ENCODE measurements at places on chromosomes 5 and 9. TPM values are rescaled to one million over a fixed set of nuclear protein-coding genes. Genes with fewer than 3 reads are reported as not detected.

DNA sequence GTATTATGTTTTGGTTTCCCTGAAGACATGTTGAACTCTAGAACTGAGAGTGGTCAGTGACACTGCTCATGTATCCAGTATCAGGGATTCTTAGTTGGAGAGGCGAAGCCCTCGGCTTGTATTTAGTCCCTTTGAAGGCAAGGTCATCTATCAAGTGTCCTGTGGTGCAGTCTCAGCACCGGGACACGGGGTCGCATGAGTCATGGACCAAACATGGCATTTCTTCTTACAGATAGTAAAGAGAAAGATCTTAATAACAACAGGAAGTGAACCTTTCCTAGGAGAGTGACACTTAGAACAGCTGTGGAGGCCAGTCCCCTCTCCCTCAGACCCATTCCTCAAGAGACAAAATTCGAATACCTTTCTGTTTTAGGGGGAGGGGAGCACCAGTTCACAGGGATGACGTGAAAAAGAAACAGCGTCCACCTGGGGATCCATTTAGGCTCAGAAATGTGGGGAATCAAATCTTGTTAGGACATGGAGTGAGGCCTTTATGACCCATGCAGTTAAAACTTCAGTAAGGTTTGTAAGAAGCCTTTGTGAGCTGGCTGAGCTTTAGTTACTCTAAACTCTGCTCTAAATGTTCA lies 86.5 kb downstream of the ADGRV1 start:
- no peak for DNase-seq
- H3K27ac ChIP-seq: no peak overlapping the region
- H3K4me3 ChIP-seq: no peak overlapping the region
- H3K36me3 ChIP-seq: no peaks in the 10 kb centered on the region
- H3K4me1 ChIP-seq: no peaks in the 10 kb centered on the region

DNA sequence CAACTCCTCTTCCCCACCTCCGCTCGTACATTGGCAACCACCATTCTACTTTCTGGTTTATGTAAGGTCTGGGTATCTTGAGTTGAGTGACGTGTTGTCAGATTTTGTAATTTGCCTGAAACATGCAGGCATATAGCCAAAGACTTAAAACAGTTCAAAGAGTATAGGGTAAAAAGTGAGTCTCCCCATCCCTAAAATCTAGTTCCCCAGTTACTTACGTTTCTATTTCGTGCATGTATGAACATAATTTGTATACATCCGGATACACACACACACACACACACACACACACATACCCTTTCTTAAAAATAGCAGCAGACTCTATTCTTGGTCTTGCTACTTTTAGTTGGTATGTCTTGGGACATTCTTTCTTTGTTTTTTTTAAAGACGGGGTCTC lies 915 bp downstream of the HSDL2 start:
- peaks cover 27% of the 10 kb centered on the region for H3K4me1 ChIP-seq
- peaks cover 8% of the 10 kb centered on the region for H3K36me3 ChIP-seq
- no peaks in the 10 kb centered on the region for H3K27me3 ChIP-seq
- no peak for DNase-seq
- H3K4me3 ChIP-seq: peak overlapping the region; percentile 98
- H3K27ac ChIP-seq: peak overlapping the region; percentile 99

GRCh38 chr5:120456006-120456405 lies 8.1 kb upstream of the PRR16 start:
- no peak overlapping the region for H3K4me3 ChIP-seq
- no peaks in the 10 kb centered on the region for H3K36me3 ChIP-seq
- no peak for DNase-seq
- no peak overlapping the region for H3K27ac ChIP-seq
- no peaks in the 10 kb centered on the region for H3K27me3 ChIP-seq
- peaks cover 7% of the 10 kb centered on the region for H3K4me1 ChIP-seq

GRCh38 chr5:97141031-97141430 lies 1.4 kb downstream of the LIX1 start:
- no peaks in the 10 kb centered on the region for H3K4me1 ChIP-seq
- H3K27me3 ChIP-seq: no peaks in the 10 kb centered on the region
- H3K4me3 ChIP-seq: no peak overlapping the region
- H3K36me3 ChIP-seq: no peaks in the 10 kb centered on the region
- no peak overlapping the region for H3K27ac ChIP-seq
- DNase-seq: no peak

Gene LCN15
- total RNA-seq: not detected

Gene TENT4A
- total RNA-seq: 30.7 TPM

DNA sequence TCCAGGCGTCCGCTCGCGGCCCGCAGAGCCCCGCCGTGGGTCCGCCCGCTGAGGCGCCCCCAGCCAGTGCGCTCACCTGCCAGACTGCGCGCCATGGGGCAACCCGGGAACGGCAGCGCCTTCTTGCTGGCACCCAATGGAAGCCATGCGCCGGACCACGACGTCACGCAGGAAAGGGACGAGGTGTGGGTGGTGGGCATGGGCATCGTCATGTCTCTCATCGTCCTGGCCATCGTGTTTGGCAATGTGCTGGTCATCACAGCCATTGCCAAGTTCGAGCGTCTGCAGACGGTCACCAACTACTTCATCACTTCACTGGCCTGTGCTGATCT lies 294 bp downstream of the ADRB2 start:
- H3K27me3 ChIP-seq: peaks cover 38% of the 10 kb centered on the region
- no peaks in the 10 kb centered on the region for H3K36me3 ChIP-seq
- peak overlapping the region; percentile 81 for H3K4me3 ChIP-seq
- H3K27ac ChIP-seq: no peak overlapping the region
- H3K4me1 ChIP-seq: peaks cover 33% of the 10 kb centered on the region

Gene HEMGN
- 1.9 TPM for total RNA-seq

GRCh38 chr9:106467113-106467864 lies 395.7 kb upstream of the ZNF462 start:
- H3K27ac ChIP-seq: no peak overlapping the region
- no peaks in the 10 kb centered on the region for H3K27me3 ChIP-seq
- no peak overlapping the region for H3K4me3 ChIP-seq
- no peaks in the 10 kb centered on the region for H3K4me1 ChIP-seq

- H3K4me3 ChIP-seq: no peak overlapping the region
- no peak overlapping the region for H3K27ac ChIP-seq
- no peak for DNase-seq
Observed at GRCh38 chr5:124352312-124352711, 394.1 kb downstream of the ZNF608 start.

Gene PDGFRB
- total RNA-seq: 1.5 TPM

Gene NUTM2G
- total RNA-seq: not detected

Measured in activated naive CD8-positive, alpha-beta T cell treated with anti-CD3 and anti-CD28 coated beads for 36 hours (primary cell).